GM12892 (cell line): ENCODE measurements at places on chromosomes 5 and 9.

DNA sequence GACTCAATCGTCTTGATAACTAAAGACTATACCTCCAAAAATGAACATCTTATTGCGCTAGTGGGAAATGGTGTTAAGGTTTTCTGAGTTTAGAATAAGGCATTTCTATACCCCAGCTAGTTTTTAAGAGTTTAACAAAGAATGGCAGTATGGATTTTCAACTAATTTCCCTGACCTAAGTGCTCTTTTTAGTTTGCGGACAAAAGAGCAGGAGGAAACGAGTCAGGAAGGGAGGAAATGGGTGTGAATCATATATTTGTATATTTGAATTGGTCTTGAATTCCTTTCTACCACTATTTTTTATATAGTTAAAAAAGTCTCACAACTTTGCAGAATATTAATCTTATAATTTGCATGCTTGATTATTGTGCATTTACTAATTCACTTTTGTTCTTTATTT is 516.3 kb upstream of the ZNF608 start:
- no peak for DNase-seq

GRCh38 chr5:133846478-133847226 is 121.8 kb downstream of the C5orf15 start:
- DNase-seq, result no peak

GRCh38 chr5:33523208-33523771 is 82.5 kb downstream of the TARS1 start:
- no peak for DNase-seq

DNA sequence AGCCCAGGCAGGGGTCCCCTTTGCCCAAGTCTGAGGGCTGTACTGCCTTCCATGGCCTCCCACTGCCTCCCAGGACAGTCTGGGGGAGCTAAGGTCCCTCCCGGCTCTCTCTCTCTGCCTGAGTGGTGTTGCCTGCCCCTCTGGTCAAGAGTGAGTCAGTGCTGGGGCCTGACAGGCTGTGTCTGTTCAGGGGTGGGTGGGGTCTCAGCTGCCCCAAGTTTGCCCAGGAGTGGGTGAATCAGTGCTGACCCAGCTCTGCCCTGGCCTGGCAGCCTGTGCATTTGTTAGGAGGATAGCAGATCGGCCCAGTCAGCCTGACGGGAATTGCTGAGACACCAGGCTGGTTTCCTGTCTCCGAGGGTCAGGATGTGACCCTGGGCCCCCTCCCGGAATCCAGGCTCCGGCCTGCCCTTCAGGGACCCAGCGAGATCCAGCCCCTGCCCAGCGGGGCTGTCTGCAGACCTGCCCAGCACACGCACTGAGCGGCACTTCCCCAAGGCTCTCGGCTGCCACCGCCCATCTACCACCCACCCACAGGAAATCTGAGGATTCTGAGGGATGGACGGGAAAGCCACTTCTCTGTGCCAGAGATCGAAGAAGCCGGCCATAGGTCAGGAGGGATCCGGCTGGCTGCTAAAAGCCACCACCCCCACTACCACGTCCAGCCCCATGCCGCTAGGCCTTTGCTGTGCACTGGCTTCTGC is 15.9 kb downstream of the ENG start:
- no peak for DNase-seq

GRCh38 chr9:124354346-124355038 is 60.8 kb downstream of the PSMB7 start:
- DNase-seq, result no peak

GRCh38 chr5:159886296-159886695 is 30.0 kb upstream of the ADRA1B start:
- DNase-seq, result no peak

GRCh38 chr5:55027595-55027994 is 3.5 kb downstream of the GZMK start:
- no peak for DNase-seq

DNA sequence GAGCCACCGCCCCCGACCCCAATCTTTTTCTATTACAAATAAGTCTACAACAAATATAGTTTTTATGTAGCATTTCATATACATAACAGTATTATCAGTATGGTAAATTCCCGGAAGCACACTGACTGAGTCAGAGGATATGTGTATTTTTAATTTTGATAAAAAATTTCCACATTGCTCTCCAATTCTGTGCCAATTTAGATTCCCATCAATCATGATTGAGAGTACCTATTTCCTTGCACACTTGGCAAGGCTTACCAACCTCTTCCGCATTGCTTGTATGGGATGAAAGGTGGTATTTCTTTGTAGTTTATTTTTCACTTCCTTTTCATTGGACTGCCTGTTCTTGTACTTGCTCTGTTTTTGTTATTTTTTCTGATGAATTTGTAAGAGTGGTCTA is 204.6 kb downstream of the RFX3 start:
- DNase-seq, result no peak

DNA sequence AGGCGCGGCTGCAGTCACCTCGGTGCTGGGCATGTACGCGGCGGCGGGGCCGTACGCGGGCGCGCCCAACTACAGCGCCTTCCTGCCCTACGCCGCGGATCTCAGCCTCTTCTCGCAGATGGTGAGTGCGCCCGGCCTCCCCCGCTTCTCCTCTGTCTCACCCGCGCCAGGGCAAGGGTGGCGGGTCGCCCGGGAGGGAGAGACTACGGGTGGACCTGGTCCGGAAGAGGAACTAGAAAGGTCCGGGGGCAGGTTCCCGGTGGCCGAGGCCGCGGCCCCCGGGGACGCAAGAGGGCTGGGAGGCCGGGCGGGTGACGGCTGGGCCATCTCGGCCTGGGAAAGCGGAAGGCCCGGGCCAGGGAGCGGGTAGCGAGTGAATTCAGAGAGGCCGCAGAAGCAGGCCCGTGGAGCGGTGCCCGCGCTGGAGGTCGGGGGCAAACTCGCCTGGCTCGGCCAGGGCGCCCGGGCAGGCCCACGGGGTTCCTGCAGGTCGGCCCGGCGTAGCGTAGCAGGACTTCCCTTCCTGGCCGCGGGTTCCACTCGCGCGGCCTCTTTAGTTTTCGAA is 711 bp downstream of the IRX1 start:
- no peak for DNase-seq

DNA sequence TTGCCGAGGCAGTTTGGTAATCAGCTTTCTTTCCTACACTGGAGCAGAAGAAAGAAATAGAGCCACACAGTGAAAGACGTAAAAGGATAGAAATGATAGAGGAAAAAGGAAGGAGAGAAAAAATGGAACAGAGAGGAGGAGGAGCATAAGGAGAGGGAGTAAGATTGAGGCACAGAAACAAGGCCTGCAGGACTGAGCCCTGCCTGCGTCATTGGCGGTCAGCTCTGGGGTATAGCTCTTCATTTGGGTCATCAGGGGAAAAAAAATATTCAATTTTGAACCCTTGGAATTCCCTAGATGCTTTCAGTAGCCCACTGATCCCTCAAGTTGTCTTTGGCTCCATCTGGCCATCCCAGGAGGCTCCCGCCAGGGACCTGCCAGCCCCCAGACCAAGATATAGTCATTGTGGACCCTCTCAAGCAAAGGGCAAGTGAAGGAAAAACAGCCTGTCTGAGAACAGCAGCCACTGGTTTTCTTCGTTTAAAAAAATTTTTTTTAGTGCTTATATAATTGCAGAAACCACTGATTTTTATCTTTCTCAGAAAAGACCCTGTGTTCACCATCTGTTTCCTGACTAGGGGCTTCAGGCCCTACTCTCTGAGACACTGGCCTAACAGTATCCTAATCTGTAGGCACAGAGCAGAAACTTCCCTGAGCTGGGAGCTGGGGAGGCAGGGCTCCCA is 31.3 kb upstream of the MATR3 start:
- DNase-seq, result no peak

GRCh38 chr5:16976625-16977008 is 40.5 kb upstream of the MYO10 start:
- DNase-seq, result no peak

- DNase-seq, result no peak
These were observed at the start of gene TRAF1 for GRCh38 chr9:120926397-120926928. TRAF1 (minus strand) TSS chr9:120926796; CDS start chr9:120926075, 721 bp downstream.

GRCh38 chr5:78591972-78592700 is 56.4 kb downstream of the LHFPL2 start:
- DNase-seq, result no peak

DNA sequence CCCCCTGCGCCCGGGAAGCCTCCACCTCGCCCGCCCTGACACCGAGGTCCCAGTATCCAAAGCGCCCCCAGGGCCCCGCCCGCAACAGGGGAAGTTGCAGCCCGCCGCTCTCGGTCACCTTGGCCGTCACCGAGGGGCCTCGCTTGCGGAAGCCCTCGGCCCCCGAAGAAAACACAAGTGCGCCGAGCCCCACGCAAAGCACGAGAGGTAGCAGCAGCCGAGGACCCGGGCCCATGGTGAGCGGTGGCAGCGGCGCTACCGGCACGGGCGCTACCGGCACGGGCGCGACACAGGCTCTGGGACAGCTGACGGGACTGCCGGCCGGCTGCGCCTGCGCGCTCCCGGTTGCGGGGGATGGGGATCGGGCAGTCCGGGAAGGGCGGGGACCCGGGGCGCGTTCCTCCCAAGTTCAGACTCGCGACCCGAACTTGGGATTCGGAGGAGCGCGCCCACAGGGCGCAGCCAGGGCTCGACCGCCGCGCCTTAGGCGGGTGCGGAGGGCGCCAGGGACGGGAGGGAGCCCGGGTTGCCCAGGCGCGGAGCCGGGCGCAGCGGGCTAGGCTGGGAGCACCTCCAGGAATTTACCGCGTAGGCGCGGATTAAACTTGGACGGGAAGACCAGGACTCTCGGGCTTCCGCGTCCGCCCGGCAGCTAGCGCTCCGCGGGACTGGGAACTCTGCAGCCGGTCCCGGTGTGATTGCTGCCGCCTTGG is at the start of gene PPIC:
PPIC (minus strand) TSS at position 335 of the 713 bp plus-strand sequence; CDS start at position 235, 100 bp downstream.
- DNase-seq, result peak; percentile 30

DNA sequence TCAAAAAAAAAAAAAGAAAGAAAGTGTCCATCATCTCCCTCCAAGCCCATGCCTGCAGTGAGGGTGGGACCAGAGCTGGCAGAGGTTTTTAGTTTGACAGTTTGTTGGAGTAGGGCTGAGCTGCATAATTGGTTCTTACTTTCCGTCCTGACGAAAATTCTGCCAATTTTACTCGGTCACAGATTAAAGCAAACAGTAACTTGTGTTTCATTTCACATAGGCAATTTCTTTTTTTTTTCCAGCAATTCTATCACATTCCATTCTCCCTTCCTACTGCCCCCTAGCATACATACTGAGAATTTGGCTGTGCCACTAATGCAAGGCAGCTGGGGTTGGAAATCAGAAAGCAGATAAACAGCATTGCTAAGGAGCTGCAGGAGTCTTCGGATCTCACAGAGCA is 132.4 kb downstream of the FRMD3 start:
- no peak for DNase-seq

- DNase-seq, result no peak
These were observed 69.0 kb upstream of the GRAMD2B start for GRCh38 chr5:126354012-126354857.

- DNase-seq, result no peak
These were observed 36.6 kb upstream of the ZNF366 start for GRCh38 chr5:72543811-72544210.

GRCh38 chr9:126517833-126518356 is 95.8 kb upstream of the LMX1B start:
- no peak for DNase-seq

- no peak for DNase-seq
These were observed at the start of gene ZNF354C for GRCh38 chr5:179060116-179061008. ZNF354C (plus strand) TSS chr5:179060373; CDS start chr5:179062069, 1,696 bp downstream.

- no peak for DNase-seq
These were observed 308.9 kb downstream of the SLIT3 start for GRCh38 chr5:168992016-168992415.

- DNase-seq, result no peak
These were observed 62.0 kb downstream of the TMC1 start for GRCh38 chr9:72583370-72583769.

DNA sequence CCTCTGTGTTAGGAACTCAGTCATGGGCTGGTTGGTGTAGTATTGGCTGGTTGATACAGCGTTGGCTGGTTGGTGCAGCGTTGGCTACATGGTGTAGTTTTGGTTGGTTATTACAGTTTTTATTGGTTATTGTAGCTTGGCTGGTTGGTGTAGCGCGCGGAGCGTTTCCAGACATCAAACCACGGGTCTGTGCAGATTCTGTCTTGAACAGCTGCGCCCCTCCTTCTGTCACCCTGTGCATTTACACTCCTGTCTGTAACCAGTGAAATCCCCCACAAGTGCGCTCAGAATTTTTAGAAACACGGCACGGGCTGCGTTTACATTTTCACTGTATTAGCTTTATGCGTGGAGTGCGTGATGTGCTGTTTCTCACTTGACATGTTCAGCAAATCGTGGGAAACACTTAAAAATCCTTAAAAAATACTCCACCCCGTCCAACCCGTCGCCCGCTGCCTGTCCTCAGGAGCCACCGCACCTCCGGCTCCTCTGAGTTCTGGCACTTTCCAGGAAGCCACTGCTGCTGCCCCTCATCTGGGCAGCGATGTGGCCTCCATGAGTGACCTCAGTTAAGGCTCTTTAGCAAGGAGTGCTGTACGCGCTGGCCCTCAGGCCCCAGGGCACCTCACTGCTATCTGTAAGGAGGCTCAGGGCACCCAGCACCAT is 20.8 kb downstream of the NKD2 start:
- no peak for DNase-seq

- no peak for DNase-seq
These were observed 84.8 kb downstream of the CFAP77 start for GRCh38 chr9:132494857-132495256.

DNA sequence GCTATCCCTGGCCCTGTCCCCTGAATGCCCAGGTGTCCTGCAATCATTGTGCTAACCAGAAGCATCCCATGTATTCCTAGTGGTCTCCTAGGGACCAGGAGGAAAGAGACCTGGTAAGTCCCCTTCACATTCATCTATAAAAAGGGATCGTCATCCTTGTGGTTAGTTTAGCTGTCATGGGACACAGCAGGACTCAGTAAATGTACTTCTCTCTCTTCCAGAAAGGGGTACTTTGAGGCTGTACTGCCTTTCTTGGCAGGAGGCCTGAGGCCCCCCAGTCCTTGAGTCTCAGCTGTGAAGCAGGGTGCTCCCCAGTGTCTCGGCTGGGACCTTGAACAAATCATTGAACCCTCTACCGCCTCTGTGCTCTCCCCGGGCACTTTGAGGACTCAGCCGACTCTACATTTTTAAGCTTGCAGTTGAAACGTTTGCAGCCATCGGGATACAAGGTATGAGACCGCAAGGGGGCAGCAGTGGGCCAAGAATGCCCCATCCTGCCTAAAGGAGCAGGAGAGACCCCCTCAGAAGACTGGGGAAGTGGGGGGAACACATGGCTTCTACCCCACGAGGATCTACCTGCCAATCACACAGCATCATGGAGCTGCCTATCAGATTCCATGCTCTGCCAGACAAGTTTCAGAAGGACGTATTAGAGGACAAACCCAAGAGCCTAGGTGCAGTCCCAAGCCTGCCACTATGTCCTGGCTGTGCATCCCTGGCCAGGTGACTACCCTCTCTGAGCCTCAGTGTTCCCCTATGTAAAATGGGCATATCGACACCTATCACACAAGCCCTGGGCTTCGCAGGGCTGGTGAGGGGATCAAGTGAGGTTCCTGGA is 2.4 kb upstream of the PHYKPL start:
- peak; percentile 61 for DNase-seq

DNA sequence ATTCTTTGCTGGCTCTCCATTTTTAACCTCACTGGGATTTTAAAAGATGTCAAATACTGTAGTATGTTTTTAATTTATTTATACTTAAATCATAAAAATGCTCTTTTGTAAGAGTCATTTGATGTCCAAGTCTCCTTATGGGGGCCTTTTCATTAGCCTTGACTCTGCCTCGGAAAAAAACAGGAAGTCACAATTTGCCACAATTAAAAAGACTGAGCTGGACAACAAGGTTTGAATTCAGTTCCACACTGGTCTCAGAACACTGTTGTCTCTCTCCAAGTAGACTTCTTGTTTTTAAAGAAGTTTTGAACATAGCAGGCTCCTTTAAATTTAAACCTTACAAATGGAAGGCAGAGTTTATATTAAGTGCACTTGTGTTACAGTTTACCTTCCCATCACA is 444.2 kb downstream of the ACTL7B start:
- no peak for DNase-seq

GRCh38 chr5:130206686-130207085 is 302.4 kb downstream of the CHSY3 start:
- no peak for DNase-seq
